Endothelial cell of umbilical vein (primary cell): ENCODE measurements at places on chromosomes 16 and 17.

DNA sequence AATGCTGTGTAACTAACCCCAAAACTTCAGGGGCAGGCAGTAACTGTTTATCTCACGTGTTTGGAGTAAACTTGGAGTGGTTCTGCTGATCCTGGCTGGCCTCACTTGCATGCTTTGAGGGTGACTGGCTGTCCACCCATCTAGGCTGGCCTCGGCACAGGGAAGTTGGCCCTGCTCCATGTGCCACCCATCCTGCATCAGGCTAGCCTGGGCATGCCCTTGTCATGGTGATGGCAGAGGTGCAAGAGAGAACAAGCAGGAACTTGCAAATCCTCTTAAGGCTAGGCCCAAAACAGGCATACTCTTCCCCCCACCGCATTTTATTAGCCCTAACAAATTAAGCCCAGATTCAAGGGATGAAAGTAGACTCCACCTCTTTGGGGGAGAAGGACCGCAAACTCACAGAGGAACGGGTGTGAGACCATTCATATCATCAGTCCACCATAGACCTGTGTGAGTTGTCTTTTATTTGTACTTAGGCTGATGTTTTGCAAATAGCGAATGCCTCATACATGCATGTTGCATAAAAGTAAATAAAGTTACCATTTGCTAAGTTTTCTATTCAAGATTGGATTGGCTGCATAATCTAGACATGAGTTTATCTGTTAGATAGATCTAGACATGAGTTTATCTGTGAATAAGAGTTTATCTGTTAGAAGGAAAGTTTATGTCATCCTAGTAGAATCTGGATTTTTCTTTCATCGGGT, 221.0 kb downstream of the CCDC182 start:
- H3K4me1 ChIP-seq = no peaks in the 10 kb centered on the region

DNA sequence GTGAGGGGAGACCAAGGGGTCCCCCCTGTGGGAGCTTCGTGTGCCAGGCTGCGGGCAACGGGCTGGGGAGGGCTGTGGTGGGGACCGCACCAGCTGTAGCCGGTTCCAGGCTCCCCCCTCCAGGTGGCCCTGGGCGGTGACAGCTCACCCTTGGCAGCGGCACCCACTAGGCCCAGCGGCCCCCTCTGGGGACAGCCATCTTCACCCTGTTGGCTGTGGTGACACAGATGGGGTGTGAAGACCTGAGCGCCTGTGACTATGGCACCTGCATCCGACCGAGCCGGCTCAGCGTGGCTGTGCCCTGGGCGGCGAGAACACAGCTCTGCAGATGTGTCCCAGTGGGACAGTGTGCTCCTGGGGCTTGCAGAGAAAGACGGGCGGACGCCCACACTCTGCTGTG, 1.1 kb upstream of the C1QTNF8 start:
- H3K27ac ChIP-seq = no peak overlapping the region
- no peaks in the 10 kb centered on the region for H3K4me1 ChIP-seq
- no peak overlapping the region for H3K4me3 ChIP-seq

- no peaks in the 10 kb centered on the region for H3K36me3 ChIP-seq
- no peak overlapping the region for H3K4me3 ChIP-seq
- no peaks in the 10 kb centered on the region for H3K27me3 ChIP-seq
- no peak for DNase-seq
Measured at GRCh38 chr17:44424828-44425461, 35.5 kb upstream of the ITGA2B start.

DNA sequence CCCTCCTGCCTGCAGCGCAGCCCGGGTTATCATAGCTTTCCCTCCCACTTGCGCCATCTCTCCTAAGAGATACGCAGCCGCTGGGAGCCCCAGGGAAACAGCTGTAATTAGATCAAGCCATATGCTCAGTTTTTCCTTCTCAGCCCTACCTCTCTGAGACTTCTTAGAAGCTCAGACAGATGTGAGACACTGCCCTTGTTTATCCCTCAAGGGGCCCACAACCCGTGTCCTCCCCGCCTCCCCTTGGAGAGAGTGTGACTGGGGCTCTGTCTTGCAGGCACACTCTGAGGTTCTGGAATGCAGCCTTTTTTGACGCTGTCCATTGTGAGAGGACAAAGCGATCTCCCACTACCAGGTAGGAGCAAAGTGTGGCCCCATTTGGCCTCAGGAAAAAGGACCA, 31.2 kb downstream of the CIBAR2 start:
- no peak for DNase-seq
- no peaks in the 10 kb centered on the region for H3K36me3 ChIP-seq
- no peak overlapping the region for H3K27ac ChIP-seq
- H3K4me3 ChIP-seq = no peak overlapping the region

GRCh38 chr16:2025878-2026460, 733 bp upstream of the NHERF2 start:
- no peak for DNase-seq
- H3K4me3 ChIP-seq = no peak overlapping the region
- H3K4me1 ChIP-seq = peaks cover 25% of the 10 kb centered on the region

DNA sequence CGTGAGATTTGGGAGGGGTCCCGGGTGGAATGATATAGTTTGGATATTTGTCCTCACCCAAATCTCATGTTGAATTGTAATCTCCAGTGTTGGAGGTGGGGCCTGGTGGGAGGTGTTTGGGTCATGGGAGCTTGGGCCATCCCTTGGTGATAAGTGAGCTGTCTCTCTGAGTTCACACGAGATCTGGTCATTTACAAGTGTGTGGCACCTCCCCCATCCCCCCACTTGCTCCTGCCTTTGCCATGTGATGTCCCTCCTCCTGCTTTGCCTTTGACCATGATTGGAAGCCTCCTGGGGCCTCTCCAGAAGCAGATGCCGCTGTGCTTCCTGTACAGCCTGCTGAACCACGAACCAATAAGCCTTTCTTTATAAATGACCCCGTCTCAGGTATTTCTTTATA, 21.3 kb upstream of the BAIAP2 start:
- DNase-seq = no peak
- H3K27ac ChIP-seq = no peak overlapping the region
- no peak overlapping the region for H3K4me3 ChIP-seq
- H3K4me1 ChIP-seq = peaks cover 9% of the 10 kb centered on the region

GRCh38 chr17:19805006-19805405, 56.9 kb upstream of the ALDH3A1 start:
- H3K36me3 ChIP-seq = peaks cover 8% of the 10 kb centered on the region
- peak; percentile 36 for DNase-seq
- no peak overlapping the region for H3K27ac ChIP-seq
- no peak overlapping the region for H3K4me3 ChIP-seq
